ENCODE measurements at places on chromosomes 12 and 14.

DNA sequence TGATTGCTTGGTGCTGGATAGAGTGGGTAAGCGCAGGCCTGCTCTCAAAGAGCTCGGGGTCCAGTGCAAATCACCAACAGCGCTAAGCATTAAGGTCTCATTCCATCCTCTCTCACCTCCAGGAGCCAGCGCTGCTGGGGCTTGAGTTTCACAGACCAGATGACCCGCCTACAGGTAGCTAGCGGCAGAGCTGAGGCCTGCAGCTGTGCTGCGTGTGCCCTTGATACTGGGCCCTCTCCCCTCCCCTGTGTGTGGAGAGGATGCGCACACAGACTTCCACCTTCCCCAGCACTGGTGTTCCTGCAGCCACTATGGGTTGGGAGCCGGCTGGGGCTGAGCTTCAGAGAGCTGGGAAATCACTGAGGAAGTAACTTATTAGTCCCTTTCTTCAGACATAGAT, 149.9 kb downstream of the CALM1 start:
- DNase-seq: no peak

GRCh38 chr14:68663385-68664076, 129.3 kb downstream of the ZFP36L1 start:
- peak; percentile 40 for DNase-seq

- DNase-seq: no peak
These were observed 288.4 kb downstream of the GXYLT1 start for GRCh38 chr12:41856228-41856627.

DNA sequence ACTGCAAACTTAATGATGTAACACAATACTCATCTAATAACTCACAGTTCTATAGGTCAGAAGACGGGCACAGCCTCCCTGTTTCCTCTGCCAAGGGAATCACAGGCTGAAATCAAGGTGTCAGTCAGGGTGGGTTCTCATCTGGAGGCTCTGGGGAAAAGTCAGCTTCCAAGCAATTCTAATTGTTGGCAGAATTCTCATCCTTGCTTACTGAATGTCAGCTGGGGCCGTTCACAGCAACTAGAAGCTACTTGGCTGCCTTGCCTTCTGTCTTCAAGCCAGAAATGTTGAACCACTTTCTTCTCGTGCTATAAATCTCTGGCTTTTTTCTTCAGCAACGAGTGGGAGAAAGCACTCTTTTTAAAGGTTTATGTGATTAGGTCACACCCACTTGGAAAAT, 80.1 kb upstream of the PDZRN4 start:
- DNase-seq: no peak

- peak; percentile 99 for DNase-seq
These were observed 49.7 kb downstream of the PSMA6 start for GRCh38 chr14:35341751-35342488.

DNA sequence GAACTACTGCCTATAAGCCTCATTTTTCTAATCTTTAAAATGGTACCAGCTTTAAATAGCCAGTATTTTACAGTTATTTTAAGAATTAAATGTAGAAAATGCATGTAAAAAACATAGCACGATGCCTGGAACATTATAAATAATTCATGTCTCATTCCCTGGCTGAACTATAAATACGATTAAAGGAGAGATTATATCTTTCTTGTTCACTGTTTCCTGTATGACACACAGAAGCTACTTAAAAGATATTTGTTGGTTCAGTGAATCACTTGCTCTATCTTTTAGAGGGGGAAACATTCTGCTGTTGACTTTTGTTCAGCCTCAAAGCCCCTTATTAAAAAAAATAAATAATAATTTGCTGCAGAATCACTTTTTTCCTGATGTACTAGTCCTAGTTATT, 406.9 kb downstream of the LRFN5 start:
- no peak for DNase-seq

DNA sequence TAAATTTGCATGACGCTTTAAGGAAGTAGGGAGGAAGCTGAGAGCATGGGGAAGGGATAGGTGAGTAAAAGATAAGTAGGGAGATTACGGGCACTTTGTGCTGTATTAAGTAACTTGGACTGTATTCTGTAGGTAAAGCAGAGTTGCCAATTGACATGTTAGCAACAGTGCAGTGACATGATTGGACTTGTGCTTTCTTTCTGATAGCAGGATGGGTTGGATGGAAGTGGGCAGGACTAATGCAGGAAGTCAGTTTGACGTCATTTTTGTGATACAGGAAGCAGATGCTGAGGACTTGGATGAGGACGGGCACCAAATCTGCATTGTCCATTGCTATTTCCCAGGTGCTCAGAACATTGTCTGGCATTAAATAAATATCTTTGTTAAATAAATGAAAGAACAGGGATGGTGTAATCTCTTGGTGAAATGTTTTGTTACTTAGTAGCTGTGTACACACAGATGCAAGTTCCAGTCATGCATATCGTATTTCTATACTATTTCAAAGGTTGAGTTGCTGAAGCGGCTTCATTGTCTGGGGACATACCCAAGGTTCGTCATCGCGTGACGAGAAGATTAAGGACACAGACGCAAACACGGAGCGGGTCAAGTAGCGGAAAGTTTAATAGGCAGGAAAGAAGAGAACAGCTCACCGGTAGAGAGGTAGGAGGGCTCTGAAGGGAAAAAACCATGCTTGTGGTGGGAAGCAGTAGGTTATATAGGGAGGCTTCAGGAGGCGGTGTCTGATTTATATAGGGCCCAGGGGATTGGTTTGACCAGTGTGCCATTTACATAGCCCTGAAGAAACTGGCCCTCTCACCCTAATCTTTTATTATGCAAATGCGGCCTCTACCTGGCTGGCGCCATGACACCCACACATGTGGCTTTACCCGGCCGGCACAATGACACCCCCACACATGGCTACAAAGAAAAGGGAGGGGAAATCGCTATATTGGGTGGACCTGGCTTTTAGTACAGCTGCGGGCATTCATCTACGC, 30.7 kb downstream of the GUCY2C start:
- DNase-seq: no peak

DNA sequence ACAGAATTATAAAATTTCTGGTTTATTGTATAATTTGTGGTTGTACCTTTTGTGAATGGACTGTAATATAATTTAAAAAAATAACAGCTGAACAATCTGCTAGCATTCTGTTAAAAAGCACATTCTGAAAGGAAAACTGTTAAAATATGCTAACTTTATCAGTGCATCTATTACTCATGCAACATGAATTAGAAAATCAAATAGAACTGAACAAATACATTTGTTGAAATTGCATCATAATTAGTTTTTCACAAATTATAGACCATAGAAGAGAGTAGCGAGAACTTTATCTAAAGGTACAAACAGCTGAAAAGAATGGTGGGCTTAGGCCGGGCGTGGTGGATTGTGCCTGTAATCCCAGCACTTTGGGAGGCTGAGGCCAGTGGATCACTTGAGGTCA, 33.0 kb downstream of the PTPN21 start:
- peak; percentile 48 for DNase-seq

DNA sequence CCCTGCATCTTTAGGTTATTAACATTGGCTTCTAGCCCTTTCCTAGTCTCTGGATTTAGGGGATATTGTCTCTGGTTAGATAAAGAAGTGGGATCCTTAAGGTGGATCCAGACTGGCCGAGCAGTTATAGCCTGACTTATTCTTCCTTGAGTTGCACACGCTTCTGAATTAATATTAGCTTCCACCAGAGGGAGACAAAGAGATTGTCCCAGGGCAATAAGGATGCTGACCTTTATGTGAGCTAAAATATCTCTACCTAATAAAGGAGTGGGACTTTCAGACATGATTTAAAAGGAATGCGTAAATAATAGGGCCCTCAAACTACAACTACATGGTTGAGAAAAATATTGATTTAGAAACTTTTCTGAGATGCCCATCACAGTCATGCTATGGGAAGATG, 139.7 kb downstream of the SLCO1B3 start:
- DNase-seq: peak; percentile 16

DNA sequence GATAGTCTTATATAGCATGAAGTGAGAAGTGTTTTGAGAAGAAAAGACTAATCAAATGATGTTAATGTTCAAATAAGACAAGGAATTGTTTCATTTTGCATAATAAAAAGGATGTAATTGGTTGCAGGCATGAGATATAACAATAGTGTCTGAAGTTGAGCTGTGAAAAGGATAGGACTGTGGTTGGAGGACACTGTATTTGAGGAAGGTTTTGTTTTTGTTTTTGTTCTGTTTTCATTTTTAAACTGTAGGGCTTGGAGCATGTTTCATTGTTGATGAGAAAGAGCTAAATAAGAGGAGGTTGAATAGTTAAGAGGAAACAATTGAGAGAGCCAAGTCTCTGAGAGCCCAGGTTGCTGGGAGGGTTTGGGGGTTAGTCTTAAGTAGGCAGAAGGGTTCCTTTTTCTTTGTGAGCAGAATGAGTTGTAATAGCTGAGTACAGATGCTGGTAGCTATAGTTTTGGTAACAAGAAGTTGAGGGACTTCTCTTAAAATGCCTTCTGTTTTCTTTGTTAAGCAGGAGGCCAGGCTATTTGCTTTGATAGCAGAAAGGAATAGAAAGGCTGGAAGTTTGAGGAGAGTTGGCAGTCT, 58.4 kb downstream of the CCDC91 start:
- DNase-seq: no peak
